Vagina (tissue), 2 donors: ENCODE measurements at places on chromosomes 6 and 20.
A peak's percentile ranks its signal among the peaks of the same experiment; 100 is the strongest.

GRCh38 chr6:2035046-2035445 lies 210.4 kb downstream of the GMDS start:
- no peak for DNase-seq

DNA sequence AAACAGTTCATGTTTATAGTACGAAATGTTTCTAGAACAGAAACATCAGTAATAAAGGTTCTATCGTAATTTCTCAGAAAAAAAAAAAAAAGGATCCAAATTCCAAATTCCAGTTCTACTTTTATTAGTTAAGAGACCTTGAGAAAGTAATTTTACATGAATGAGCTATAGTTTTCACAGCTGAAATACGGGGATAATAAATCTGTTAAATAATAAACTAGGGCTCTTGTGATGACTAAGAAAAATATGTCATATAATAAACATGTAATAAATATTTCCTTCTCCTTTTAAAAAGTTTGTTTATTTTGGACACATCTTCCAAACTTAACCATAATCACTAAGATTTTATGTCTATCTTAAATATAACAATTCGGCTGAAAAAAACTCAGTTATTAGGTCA lies 17.8 kb downstream of the RARS2 start:
- DNase-seq: no peak

GRCh38 chr6:136739071-136739470 lies 53.2 kb downstream of the MAP3K5 start:
- DNase-seq: no peak

GRCh38 chr20:1272368-1273100 lies 6.4 kb downstream of the SNPH start:
- DNase-seq: no peak

- DNase-seq: no peak
Observed at GRCh38 chr6:104973404-104973803, 16.5 kb downstream of the LIN28B start.

GRCh38 chr20:23149623-23150279 lies 63.6 kb upstream of the CD93 start:
- peak; percentile 88 for DNase-seq

DNA sequence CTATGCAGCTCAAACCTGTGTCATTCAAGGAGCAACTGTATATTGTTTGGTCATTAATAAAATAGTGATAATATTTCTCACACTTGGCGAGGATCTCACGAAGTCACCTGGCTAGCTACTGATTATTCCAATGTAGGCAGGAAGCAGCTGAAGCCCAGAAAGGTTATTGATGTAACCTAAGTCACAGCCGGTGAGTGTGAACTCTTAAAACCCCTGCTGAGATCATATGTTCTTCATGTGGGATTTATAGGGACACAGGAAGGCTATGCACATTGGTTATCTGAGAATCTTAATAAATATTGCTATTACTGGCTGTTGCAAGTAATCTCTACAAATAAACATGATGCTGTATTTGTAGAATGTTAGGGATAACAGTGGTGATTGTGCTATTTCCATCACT lies 161.4 kb downstream of the TBC1D7 start:
- DNase-seq: no peak

DNA sequence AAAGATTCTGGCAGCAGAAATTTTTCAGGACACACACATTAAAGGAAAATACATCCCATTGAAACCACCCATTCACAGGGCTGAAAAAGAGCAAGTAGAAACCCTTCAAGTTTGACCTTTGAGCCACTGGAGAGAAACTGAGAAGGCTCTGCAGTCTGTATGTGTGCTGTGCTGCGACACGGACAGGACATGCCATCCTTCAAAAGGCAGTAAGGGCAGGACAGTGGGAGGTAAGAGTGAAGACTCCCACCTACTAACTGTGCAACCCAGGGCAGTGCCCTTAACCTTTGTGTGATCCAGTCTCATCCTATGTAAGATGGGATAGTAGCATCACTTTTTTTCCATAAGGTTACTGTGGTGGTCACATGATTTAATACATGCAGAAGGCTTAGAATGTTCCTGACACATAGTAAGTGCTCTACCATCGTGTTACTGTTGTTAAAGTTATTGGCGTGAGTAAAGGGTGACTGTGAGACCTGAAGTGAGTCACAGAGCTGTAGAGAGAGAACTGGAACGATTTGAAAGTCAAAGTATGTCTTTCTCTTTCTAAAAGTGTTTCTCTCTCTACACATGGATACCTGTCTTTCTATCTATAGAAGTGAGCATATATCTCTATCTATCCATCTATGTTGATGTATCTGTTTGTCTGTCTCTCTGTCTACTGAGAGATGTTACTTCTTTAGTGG lies 153.7 kb upstream of the OLIG3 start:
- no peak for DNase-seq
